ENCODE measurements at places on chromosomes 7 and 10.

GRCh38 chr10:9260690-9261089 lies 1206.2 kb downstream of the GATA3 start:
- no peak for DNase-seq

GRCh38 chr7:113774182-113774807 lies 144.5 kb downstream of the PPP1R3A start:
- DNase-seq, result no peak

DNA sequence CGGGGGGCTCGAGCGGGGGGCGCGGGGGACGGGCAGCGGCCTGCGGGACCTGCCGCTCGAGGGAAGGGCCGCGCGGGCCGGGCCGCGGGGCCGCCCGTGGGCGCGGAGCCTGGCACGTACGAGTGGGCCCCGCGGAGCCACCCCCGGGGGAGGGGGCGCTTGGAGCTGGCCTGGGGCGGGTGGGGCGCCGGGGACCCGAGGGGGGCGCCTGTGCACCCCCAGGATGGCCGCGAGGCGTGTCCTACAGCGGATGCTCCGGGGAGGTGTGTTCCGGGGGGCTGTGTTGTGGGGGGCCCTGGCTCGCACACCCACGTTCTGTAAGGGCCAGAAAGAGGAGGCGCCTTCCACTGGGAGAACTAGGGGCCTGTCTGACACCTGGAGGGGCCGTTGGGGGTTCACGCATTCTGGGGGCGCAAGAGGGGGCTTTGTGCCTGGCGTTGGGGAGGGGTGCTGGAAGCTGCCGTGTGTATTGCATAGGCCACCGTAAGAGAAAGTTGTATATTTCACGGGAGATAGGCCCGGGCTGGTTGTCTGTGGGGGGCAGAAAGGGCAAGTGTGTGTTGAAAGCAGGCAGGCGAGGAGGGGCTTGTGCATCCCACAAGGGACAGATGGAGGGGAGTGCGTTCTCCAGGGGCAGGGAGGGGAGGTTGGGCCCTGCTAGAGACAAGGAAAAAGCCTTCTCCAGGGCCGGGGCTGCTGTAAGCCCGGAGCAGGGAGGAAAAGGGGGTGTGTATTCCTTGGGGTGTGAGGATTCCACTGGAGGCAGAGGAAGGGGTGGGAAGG lies 663 bp downstream of the VPS37D start:
- no peak for DNase-seq

GRCh38 chr7:15855525-15856109 lies 169.1 kb upstream of the MEOX2 start:
- no peak for DNase-seq

DNA sequence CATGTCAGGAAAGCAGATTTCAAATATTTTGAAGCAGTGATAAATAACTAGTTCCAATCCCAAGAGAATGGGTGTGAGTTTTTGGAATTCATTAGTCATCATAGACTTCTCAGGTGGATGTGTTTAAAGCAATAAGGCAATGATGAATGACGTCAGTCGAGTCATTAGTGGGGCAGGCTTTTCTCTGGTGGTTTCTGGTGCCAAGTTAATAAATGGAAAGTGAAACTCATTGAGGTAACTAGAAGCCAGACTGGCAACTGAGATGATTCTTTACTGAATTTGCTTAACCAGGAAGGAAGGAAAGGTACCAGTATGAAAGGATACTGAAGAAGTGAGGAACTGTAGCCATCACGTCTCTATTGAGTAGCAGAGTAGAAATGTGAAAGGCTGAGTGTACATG lies 311.0 kb downstream of the GPAM start:
- no peak for DNase-seq

- no peak for DNase-seq
Measured at GRCh38 chr10:29802171-29802570, 167.4 kb upstream of the SVIL start.

GRCh38 chr7:92623544-92623943 lies 33.4 kb upstream of the FAM133B start:
- no peak for DNase-seq

DNA sequence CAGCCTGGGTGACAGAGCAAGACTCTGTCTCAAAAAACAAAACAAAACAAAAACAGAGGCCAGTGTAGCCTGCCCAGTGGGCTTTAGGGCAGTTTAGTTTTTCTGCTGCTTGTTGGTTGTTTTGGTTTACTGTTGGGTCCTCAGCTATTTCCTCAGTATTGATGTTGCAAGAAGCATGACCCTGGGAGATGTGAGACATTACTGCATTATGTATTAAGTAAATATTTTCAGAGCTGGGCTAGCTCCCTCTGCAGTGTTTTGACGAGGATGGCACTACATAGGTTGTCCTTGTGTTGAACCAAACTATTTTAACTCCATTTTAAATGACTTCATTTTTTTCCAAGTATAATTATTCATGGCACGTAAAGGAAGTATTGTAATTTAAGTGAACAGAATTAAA lies 4.8 kb downstream of the AKAP9 start:
- no peak for DNase-seq

DNA sequence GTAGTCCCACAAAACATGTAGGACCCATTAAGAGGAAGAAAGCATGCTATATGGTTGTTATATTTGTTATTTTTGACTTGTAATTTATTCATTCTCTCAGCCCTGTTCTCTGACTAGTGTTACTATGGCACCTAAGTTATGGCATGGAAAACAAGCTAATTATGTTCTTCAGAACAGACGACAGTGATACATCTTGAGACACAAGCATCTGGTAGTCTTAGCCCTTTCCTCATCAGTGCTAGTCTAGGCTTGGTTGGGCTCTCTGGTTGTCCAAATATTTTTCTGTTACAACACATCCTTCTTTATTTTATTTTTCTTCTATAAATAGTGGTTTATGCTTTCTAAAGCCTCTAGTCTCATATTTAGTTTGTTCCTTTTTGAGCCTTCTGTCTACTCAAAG lies 308.3 kb upstream of the KAT6B start:
- DNase-seq, result no peak

DNA sequence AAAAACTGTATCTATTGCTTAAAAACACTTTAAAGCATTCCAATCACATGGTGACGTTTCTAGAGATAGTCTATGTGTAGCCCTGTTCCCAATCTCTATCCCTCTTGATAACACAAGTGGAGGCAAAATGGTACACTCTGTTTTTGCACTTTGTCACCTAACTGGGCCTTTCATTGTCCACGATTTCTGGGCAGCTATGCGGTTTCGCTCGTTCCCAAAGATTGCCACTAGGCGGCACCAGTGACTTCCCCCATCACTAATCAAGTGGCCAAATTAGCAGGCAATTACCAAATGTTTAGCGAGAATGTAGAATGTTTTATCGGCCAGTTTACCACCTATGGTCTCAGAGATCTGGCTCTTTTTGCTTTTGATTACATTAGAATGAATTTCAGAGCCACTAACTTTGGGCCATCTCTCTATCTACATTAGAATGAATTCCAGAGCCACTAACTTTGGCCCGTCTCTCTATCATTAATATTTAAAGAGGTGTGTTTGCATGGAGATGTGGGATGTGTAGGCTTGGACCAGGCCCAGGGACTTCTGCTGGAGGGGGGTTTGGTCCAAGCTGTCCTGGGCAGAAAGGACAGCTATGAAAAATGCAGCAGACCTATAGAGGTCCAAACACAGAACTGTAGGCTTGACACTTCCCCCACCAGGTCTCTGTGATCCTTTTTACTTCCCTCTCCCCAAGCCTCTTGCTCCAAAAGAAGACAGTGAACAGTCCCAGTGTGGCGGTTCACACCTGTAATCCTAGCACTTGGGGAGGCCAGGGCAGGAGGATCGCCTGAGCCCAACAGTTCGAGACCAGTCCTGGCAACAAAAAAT lies 90.1 kb downstream of the EPC1 start:
- peak; percentile 86 for DNase-seq

DNA sequence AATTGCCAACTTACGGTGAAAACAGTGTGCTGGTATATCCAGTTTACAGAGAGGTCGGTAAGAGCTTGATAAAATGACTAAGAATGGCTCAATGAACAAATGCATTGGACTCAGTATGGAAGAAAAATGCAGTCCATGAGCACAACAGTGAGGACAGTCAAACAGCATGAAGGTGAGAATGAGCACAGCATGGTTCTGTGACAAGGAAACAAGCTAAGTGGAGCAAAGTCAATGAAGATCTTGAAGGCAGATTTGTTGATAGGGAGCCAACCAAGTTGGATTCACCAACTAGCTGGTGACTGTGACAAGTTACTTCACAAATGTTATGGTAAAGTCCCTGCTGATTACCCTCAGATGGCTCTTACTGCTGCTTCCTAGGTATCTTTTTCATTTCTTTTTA lies 75.9 kb downstream of the SHOC2 start:
- no peak for DNase-seq

- DNase-seq, result no peak
Measured at GRCh38 chr7:76285604-76286374, 16.7 kb upstream of the HSPB1 start.

- no peak for DNase-seq
Measured at GRCh38 chr7:108989319-108989718, 419.6 kb downstream of the DNAJB9 start.

GRCh38 chr7:75869776-75870379 lies 9.0 kb upstream of the RHBDD2 start:
- no peak for DNase-seq

- no peak for DNase-seq
Measured at GRCh38 chr7:85104432-85105205, 82.2 kb downstream of the SEMA3D start.

- DNase-seq, result peak; percentile 6
Measured at GRCh38 chr10:120824881-120825309, 26.3 kb upstream of the WDR11 start.

DNA sequence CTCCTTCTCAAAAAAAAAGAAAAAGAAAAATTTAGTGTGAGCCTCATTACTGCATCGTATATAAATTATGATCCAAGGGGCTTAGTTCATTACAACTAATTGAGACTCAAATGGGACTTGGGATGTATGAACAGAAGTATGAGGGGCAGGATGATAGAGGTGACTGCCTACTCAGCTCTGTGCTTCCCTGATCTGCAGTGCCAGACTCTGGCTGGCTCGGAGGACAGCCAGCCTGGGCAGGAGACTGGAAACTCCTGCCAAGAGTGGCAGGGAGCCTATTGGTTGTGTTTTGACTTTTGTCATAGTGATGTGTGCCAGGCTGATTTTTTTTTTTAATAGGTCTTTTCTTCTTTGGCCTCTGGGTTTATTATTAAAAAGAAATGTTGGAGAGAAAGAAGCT lies 73.8 kb upstream of the GTF2IRD1 start:
- no peak for DNase-seq

GRCh38 chr7:118492466-118492865 lies 268.0 kb downstream of the ANKRD7 start:
- DNase-seq, result no peak

DNA sequence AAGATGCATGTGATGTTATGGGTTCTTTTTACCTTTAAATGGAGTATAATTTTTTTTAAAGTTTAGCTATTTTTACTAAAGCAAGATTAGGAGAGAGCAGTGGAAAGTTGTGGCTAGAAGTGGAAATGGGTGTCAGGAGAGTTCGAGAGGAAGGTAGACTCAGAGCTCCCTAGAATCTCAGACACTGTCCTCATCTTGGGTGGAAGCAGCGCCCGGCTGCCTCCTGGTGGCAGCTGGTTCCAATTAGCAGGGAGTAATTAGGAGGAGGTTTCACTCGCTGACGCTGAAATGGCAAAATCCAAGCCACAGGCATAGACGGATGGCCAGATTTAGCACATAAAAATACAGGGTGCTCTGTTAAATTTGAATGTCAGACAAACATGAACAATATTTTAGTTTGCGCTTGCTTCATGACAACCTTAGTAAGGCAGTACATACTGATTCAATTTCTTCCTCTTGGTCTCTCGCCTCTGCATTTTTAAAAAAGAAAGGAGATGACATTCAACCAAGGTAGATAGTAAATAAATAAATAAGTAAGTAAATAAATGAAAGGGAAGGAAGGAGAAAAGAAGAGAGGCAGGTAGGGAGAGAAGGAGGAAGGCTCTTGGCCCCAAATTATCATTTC lies 58.5 kb downstream of the LGI1 start:
- DNase-seq, result no peak

DNA sequence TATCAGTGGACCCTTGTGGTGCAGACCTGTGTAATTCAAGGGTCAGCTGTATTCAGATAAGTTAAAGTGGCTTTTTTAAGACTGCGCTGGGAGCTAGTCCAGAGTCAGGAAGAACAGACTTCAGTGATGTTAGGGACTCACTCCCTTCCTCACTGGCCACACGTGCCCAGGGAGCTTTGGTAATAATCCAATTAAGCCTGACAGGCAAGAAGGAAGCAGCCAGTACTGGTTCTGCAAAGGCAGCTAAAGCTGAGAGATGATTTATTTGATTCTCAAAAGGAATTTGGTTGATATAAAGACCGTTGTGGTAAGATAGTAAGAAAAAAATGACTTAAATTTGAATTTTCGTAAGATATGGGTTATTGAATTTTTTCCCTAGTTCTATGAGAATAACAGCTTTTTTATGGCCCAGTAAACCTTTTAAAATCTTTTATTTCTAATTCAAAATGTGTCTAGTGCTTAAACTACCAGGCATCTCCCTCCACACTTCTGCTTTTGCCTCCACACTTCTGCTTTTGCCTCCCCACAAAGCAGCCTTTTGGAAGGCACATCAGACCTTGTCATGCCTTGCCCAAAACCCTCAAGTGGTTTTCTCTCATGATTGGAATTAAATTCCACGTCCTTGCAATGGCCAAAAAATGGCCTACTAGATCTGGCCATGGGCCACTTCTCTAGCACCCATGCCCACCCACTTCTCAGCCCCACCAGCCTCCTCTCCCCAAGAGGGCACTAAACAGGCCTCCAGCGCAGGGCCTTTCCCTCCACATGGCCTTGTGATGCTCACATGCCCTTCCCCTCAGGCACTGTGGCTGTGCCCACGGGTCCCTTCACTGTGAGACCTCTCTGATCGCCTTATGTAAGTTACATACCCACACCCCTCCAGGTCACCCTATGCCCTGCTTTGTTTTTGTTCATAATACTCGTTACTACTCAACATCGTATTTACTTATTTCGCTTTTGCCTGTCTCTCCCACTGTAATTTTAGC lies 92.5 kb downstream of the POU6F2 start:
- no peak for DNase-seq

- no peak for DNase-seq
Measured at GRCh38 chr10:30432622-30433305, 1.2 kb upstream of the MAP3K8 start.

DNA sequence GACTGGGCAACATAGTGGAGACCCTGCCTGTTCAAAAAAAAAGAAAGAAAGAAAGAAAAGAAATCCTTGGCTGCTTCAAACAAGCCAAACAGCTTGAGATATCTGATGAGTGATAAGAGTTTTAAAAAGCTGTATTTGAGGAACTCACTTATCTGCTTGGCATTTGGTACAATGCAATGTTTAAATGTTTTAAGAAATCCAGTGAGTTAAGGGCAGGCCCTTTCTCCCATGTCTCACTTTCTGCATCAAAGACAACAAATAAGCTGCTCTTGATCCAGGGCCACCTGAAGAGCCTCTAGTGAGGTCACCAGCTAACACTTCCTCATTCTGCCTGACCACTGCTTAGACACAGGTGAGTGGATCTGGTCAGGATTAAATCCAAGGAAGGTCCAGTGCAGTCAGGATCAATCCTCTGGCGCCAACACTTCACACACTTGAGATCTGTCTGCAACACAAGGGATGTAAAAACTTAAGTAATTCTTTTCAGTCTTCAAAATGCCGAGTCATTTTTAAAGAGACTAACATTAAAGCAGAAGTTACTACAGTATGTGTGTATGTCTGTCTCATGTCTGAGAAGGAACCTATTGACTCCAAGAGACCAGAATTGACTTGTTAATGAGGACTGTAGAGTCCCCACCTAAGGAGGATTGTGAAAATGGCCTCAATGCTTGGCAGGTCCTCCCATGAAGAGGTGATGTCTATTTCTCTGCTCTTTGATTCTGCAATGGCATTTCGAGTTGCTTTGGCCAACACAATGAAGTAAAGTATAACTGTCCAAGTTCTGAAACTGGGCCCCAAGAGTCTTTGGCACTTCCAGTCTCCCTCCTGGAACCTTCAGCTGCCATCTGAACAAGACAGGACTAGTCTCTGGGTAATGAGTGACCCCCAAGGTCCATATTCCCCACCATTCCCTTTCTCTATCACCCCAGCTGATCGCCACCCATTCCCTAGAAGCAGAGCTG lies 43.1 kb downstream of the CREB3L2 start:
- DNase-seq, result no peak
